Upper lobe of left lung (tissue), 6 donors: ENCODE measurements at places on chromosomes 3 and 15. TPM values are rescaled to one million over a fixed set of nuclear protein-coding genes. Genes with fewer than 3 reads are reported as not detected.

GRCh38 chr3:89256395-89256794 lies 149.0 kb downstream of the EPHA3 start:
- no peaks in the 10 kb centered on the region for H3K27me3 ChIP-seq
- DNase-seq = no peak
- no peaks in the 10 kb centered on the region for H3K4me1 ChIP-seq
- no peaks in the 10 kb centered on the region for H3K36me3 ChIP-seq

- H3K27me3 ChIP-seq = no peaks in the 10 kb centered on the region
- no peak overlapping the region for H3K4me3 ChIP-seq
- no peaks in the 10 kb centered on the region for H3K36me3 ChIP-seq
- H3K4me1 ChIP-seq = no peaks in the 10 kb centered on the region
- H3K27ac ChIP-seq = no peak overlapping the region
These were observed 61.5 kb upstream of the GRM7 start for GRCh38 chr3:6799264-6799915.

GRCh38 chr15:40053831-40054604 lies 15.0 kb upstream of the SRP14 start:
- peak overlapping the region; percentile 21 for H3K27ac ChIP-seq
- H3K27me3 ChIP-seq = no peaks in the 10 kb centered on the region
- H3K4me3 ChIP-seq = no peak overlapping the region
- no peak for DNase-seq

DNA sequence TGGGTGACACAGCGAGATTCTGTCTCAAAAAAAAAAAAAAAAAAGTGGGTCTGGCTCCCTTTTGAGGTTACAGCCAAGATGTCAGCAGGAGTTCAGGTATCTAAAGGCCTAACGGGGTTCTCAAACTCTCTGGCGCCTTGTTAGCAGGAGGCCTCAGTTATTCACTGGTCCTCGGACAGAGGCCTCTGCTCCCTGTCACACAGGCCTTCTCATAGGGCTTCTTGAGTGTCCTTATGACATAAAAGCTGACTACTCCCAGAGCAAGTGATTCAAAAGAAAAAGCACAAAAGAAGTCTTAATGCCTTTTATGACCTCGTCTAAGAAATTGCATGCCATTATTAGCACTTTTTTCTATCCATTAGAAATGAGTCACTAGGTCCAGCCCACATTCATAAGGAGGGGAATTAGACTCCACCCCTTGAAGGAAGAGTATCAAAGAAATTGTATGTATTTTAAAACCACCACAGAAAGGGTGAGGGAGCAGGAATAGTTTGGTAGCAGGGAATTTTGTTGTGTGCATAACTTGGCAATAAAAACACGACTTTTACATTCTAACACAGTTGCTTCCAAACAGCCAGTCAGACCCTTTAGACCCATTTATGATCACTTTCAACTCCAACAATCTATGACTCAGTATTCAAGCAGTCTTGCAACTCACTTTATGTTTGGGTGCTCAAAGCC lies 90.3 kb downstream of the MEX3B start:
- no peak for DNase-seq
- no peaks in the 10 kb centered on the region for H3K36me3 ChIP-seq
- no peak overlapping the region for H3K4me3 ChIP-seq
- H3K4me1 ChIP-seq = no peaks in the 10 kb centered on the region

GRCh38 chr3:279325-279724 lies 82.8 kb downstream of the CHL1 start:
- no peak overlapping the region for H3K4me3 ChIP-seq
- no peaks in the 10 kb centered on the region for H3K27me3 ChIP-seq
- no peaks in the 10 kb centered on the region for H3K4me1 ChIP-seq
- DNase-seq = no peak
- H3K27ac ChIP-seq = no peak overlapping the region

- no peaks in the 10 kb centered on the region for H3K36me3 ChIP-seq
- H3K27ac ChIP-seq = no peak overlapping the region
- DNase-seq = no peak
- H3K4me1 ChIP-seq = no peaks in the 10 kb centered on the region
- no peak overlapping the region for H3K4me3 ChIP-seq
These were observed 163.4 kb upstream of the AGTR1 start for GRCh38 chr3:148534089-148534988.

- peaks cover 9% of the 10 kb centered on the region for H3K4me1 ChIP-seq
- no peak overlapping the region for H3K27ac ChIP-seq
- peak; percentile 41 for DNase-seq
These were observed 33.3 kb downstream of the CCNB2 start for GRCh38 chr15:59138243-59138642.

- no peaks in the 10 kb centered on the region for H3K27me3 ChIP-seq
- no peak for DNase-seq
- H3K27ac ChIP-seq = no peak overlapping the region
- H3K36me3 ChIP-seq = no peaks in the 10 kb centered on the region
These were observed 159.1 kb upstream of the NANOGP8 start for GRCh38 chr15:35244227-35244626.

- peak; percentile 54 for DNase-seq
- peak overlapping the region; percentile 74 for H3K27ac ChIP-seq
- H3K36me3 ChIP-seq = no peaks in the 10 kb centered on the region
- no peaks in the 10 kb centered on the region for H3K27me3 ChIP-seq
These were observed 12.9 kb downstream of the SLCO3A1 start for GRCh38 chr15:91866371-91866905.

DNA sequence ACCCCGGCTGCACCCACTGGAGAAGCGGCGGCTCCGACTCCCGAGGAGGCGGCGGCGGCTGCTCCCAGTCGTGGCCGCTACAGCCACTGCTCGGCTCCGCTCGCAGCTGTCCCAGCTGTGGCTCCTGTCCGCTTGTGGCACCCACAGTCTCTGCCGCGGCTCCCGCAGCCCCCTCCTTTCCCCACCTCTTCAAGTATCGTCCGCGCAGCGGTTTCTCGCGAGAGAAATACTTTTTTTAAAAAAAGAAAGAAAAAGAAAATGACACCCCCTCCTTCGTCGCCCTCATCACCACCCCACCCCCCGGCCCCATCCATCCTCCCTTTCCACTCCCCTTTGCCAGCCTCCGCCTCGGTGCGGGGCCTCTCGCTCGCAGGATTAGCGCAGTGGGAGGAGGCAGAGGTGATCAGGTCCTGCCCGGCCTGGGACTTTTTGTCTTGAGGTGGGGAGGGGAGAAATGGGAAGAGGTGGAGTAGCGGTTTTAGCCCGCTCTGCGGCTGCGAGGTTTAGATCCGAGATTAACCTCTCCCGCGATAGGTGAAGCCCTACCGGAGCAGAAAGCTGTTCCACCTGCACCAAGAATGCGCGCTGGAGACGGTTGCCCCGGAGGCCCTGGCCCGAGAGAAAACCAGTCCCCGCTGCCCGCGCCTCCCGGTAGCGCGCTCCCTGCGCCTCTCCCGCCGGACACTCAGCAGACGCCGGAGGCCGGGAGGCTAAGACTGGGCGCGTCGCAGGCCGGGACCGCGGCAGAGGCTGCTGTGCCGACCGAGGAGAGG lies at the start of gene FBN1:
FBN1 (minus strand) TSS at position 152 of the 773 bp plus-strand sequence. CDS start 940 bp downstream, outside the sequence.
- DNase-seq = peak; percentile 87
- H3K4me3 ChIP-seq = peak within 1 kb of the TSS; percentile 70
- H3K27me3 ChIP-seq = peaks cover 15% of the 10 kb centered on the region
- no peaks in the 10 kb centered on the region for H3K36me3 ChIP-seq

Gene PPP2R3A
- total RNA-seq = 5.5 TPM

Gene COL6A6
- total RNA-seq = 2.3 TPM

Gene LRRC34
- 2.2 TPM for total RNA-seq

Gene SAMMSON
- total RNA-seq = 0.30 TPM

Gene DTWD1
- total RNA-seq = 32.2 TPM

Gene CPNE9
- not detected for total RNA-seq
